ENCODE measurements at places on chromosomes 6 and 20. TPM values are rescaled to one million over a fixed set of nuclear protein-coding genes. Genes with fewer than 3 reads are reported as not detected.

DNA sequence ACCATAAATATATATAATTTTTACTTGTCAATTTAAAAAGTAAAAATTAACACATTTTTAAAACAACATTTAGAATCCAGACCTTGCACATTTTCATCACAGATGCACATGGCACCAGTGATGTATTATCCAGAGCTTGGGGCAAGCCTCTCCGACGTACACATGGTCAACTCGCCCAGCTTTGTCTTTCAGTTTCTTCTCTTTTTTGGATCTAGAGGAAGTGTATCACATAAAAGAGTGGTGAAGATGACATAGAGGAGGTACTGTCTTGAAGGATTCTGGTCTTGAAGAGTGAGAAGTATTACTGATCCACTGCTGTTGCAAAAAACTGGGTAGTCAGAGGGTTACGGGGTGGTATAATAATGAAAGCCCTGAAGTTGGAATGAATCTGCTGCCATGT is 46.9 kb upstream of the TAB2 start:
- DNase-seq, result no peak
- H3K27ac ChIP-seq, result no peak overlapping the region
- no peak overlapping the region for H3K4me3 ChIP-seq

Gene PGC
- not detected for total RNA-seq

GRCh38 chr20:57990396-57990987 is 238.0 kb downstream of the ANKRD60 start:
- H3K4me1 ChIP-seq, result no peaks in the 10 kb centered on the region
- H3K27me3 ChIP-seq, result peaks cover 14% of the 10 kb centered on the region
- H3K36me3 ChIP-seq, result no peaks in the 10 kb centered on the region
- H3K4me3 ChIP-seq, result no peak overlapping the region
- no peak for DNase-seq

- H3K27me3 ChIP-seq, result no peaks in the 10 kb centered on the region
- no peak overlapping the region for H3K27ac ChIP-seq
- no peak overlapping the region for H3K4me3 ChIP-seq
- no peaks in the 10 kb centered on the region for H3K4me1 ChIP-seq
Measured at GRCh38 chr6:121901432-121901831, 466.0 kb downstream of the GJA1 start.

DNA sequence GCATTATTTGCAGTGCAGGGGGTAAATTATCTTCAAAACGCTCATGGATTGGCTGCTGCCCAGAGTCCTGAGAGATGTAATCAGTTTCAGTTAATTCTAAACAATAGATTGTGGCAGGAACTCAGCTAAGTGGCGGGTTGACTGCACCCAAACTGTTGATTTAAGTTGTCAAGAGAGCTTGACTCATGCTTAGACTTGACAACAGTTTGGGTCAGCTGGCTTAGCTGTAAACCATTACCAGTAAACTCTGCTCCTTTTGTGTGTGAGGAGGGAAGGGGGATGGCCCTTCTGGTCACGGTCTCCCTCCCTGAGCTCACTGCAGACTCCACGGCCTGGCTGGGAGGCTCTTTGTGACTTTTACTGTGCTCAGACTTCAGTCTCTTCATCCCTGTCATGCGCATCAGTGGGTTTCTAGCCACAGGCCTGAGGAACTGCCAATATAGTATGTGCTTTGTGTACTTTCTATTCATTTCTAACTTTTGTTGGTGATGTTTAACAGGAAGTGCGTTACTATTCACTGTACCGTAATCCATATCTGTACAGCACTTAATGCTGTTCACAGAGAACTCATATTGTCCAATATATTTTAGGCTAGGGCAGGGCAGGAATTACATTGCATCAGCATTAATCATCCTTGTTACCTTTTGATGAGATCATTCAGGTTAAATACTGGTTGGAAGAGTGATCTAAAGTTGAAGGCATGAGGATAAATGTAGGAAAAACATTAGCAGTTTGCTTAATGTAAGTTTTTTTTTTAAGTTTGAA is 488.3 kb downstream of the CDKAL1 start:
- no peaks in the 10 kb centered on the region for H3K27me3 ChIP-seq
- no peak overlapping the region for H3K4me3 ChIP-seq
- H3K4me1 ChIP-seq, result no peaks in the 10 kb centered on the region

Gene CPNE5
- total RNA-seq, result 0.79 TPM

Gene CPXM1
- 0.35 TPM for total RNA-seq

- H3K27ac ChIP-seq, result no peak overlapping the region
- no peaks in the 10 kb centered on the region for H3K4me1 ChIP-seq
- DNase-seq, result no peak
- H3K27me3 ChIP-seq, result no peaks in the 10 kb centered on the region
- H3K4me3 ChIP-seq, result no peak overlapping the region
Measured at GRCh38 chr20:19253316-19253715, 40.9 kb downstream of the SLC24A3 start.

DNA sequence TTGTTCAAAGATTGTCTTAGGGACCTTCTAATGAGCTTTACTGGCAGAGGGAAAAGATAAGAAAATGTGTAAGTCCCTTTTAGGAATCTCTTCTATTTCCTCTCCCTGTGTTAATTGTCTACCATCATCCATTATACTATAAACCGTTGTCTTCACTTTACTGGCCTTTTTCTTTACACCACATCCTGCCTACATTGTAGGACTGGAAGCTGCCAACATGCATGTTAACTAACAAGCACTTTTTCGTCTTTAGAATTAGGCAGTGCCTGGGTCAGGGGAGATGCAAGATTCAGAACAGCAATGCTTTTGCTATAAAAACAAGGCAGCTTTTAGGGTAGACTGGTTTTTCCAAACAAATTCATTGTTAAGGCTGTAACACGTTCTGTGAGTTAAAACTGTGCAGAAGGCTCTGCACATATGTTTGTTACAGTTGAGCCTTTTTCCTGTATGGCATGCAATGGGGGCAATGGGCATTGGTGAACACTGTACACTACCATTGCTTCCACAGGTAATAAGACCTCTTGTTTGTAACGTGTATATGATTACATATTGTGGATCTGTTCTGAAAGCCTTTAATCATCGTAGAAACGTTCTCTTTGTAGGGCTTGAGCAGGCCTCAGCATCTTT is 10.9 kb upstream of the PKIG start:
- H3K4me3 ChIP-seq, result no peak overlapping the region
- no peaks in the 10 kb centered on the region for H3K36me3 ChIP-seq
- H3K4me1 ChIP-seq, result peaks cover 13% of the 10 kb centered on the region
- no peak overlapping the region for H3K27ac ChIP-seq

DNA sequence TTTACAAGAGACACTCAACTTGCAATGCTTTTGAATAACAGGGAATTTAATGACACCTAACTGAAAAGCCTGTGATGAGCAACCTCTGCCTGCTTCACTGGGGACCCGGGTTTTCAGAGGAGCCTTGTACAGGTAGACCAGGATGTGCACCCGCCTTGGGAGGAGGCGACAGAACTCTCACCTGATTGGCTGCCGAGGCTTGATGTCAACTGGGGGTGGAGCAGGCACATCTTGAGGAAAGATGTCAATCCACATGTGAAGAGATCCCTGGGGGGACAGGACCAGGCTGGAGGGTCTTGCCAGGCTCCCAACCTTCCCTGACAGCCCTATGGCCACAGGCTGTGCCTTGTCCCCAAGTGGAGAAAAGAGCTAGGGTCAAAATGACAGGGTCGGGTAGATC is 19.8 kb downstream of the ERGIC3 start:
- no peak overlapping the region for H3K4me3 ChIP-seq
- H3K27ac ChIP-seq, result no peak overlapping the region
- H3K27me3 ChIP-seq, result peaks cover 3% of the 10 kb centered on the region
- DNase-seq, result no peak
- no peaks in the 10 kb centered on the region for H3K36me3 ChIP-seq

Gene SUPT3H
- 8.2 TPM for total RNA-seq

GRCh38 chr6:28134015-28134414 is 7.7 kb upstream of the ZKSCAN8 start:
- peak; percentile 51 for DNase-seq
- no peaks in the 10 kb centered on the region for H3K27me3 ChIP-seq
- peaks cover 63% of the 10 kb centered on the region for H3K4me1 ChIP-seq

DNA sequence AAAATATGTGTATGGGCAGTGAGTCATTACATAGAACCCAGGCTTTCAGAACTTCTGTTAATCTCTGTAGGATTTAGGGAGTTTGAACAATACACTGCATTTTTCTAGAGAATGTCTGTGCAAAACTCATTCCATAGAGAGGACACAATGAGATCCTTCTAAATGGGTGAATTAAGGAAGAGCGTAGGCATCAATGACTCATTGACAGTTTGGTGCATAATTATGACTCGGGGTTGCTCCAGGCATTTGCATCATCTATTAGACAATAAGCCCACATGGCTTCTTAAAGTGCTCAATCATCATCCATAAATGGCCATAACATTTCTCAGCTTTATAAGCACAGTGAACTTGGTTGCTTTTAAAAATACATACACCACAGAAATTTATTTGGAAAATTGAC is 625.5 kb downstream of the CDH26 start:
- no peaks in the 10 kb centered on the region for H3K36me3 ChIP-seq
- no peak for DNase-seq
- no peak overlapping the region for H3K27ac ChIP-seq
- no peak overlapping the region for H3K4me3 ChIP-seq
- no peaks in the 10 kb centered on the region for H3K4me1 ChIP-seq

GRCh38 chr6:17258749-17259148 is 22.4 kb upstream of the RBM24 start:
- H3K27me3 ChIP-seq, result peaks cover 5% of the 10 kb centered on the region
- no peak overlapping the region for H3K27ac ChIP-seq
- no peaks in the 10 kb centered on the region for H3K4me1 ChIP-seq
- H3K36me3 ChIP-seq, result no peaks in the 10 kb centered on the region

GRCh38 chr6:44269178-44269920 is 901 bp upstream of the TMEM151B start:
- no peaks in the 10 kb centered on the region for H3K36me3 ChIP-seq
- no peak for DNase-seq
- peaks cover 50% of the 10 kb centered on the region for H3K27me3 ChIP-seq
- no peak overlapping the region for H3K4me3 ChIP-seq
- no peak overlapping the region for H3K27ac ChIP-seq
- H3K4me1 ChIP-seq, result peaks cover 37% of the 10 kb centered on the region

DNA sequence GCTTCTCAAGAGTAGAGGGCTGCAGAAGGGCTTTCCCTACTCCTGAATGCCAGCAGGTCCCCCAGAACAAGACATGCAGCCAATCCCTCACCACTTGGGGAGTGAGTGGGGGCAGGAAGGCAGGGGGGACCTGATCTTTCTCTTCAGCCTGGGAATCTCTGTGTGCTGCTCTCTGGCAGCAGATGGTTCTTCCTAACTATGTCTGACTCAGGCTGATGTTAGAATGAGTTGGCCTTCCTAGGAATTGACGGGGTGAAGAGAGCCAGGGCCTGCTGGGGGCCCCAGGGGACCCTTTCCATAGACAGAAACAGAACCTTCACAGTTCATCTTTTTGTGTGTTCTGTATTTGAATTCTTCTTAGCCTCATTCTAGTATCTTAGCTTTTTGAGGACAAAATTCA is 29.0 kb upstream of the TCP11 start:
- peaks cover 14% of the 10 kb centered on the region for H3K4me1 ChIP-seq
- H3K36me3 ChIP-seq, result peaks cover 5% of the 10 kb centered on the region
- H3K27me3 ChIP-seq, result peaks cover 10% of the 10 kb centered on the region
- no peak for DNase-seq
- no peak overlapping the region for H3K4me3 ChIP-seq

- DNase-seq, result no peak
- no peak overlapping the region for H3K4me3 ChIP-seq
- H3K36me3 ChIP-seq, result no peaks in the 10 kb centered on the region
- H3K4me1 ChIP-seq, result no peaks in the 10 kb centered on the region
- peaks cover 37% of the 10 kb centered on the region for H3K27me3 ChIP-seq
- H3K27ac ChIP-seq, result no peak overlapping the region
Measured at GRCh38 chr6:52133324-52133723, 45.9 kb upstream of the PKHD1 start.

Gene OR2B6
- total RNA-seq, result 0.23 TPM

Gene DLK2
- total RNA-seq, result not detected

Gene SLC35A1
- total RNA-seq, result 12.2 TPM

Gene PRDM13
- total RNA-seq, result 0.14 TPM

Gene COL21A1
- total RNA-seq, result not detected

Measured in activated CD8-positive, alpha-beta memory T cell treated with anti-CD3 and anti-CD28 coated beads, Interleukin-2, amount 10 ng/mL, durations not matched to agents 7 days and 5 days (primary cell).